ENCODE measurements at places on chromosomes 2 and 18. TPM values are rescaled to one million over a fixed set of nuclear protein-coding genes. Genes with fewer than 3 reads are reported as not detected.
A peak's percentile ranks its signal among the peaks of the same experiment; 100 is the strongest.

The LIPG gene
- total RNA-seq, result not detected

GRCh38 chr2:231662028-231662810, 46.1 kb upstream of the PTMA start:
- DNase-seq, result peak; percentile 97

DNA sequence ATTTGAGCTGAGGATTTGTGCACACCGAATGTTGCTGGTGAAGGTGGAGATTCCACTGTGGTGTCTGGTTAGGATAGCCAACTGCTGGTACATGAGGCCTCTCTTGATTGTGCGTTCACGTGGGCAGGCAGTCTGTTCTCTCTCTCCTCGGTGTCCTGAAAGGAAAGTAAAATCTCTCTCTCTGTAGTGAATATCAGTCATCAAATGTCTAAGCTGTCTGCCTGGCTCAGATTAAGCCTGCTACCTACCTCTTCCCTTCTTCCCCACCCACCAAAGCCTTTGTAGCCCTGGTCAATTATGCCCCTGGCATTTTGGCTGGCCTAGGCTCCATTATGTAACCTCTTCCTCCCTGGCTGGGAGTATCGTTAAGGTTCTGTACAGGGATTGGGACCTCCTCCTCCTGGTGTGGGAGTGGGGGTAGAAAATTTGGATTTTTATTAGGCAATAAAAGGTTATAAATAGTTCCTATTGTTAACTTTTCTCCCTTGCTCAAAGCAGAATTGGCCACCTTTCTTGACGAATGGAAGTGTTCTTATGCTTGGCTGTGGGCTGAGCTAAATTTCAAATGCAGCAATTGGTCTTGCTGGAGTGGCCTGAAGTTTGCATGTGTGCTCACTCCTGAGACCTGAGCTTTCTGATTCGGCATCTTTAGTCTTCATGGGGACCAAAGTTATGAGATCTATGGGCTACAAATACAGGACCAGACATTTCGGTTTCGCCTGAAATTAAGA, 148.8 kb downstream of the WDSUB1 start:
- no peak for DNase-seq

DNA sequence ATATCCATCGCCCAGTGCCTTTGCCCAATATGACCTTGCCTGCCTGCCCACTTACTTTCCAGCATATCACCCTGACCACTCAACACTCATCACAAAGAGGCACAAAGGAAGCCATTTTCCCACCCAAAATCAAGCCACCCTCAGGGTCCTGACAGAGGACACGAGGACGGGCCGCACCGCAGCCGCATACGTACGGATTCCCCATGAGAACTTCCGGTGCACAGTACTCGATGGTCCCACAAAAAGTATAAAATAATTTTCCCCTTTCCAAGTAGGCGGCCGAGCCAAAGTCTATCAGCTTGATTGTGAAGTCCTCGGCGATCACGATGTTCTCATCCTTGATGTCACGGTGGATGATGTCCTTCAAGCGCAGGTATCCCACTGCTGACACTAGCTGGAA, 10.0 kb upstream of the MTERF4 start:
- no peak for DNase-seq

GRCh38 chr2:4908461-4908860, 783.7 kb upstream of the SOX11 start:
- no peak for DNase-seq

DNA sequence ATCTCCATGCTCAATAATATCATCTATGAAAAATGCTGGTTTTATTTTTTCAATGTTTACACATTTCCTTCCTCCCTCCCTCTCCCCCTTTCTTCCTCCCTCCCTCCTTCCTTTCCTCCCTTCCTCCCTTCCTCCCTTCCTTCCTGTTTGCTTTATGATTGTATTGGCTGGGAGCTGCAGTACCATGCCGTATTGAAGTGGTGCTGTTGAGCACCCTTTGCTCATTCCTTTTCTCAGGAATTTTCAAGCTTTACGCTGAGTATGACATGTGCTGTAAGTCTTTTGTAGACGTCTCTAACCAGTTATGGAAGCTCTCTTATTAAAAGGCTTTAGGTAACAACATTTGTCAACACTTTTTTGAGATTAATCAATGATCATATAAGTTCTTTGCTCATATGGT, 100.4 kb downstream of the SNTG2 start:
- DNase-seq, result no peak

GRCh38 chr2:205975082-205975949, 110.7 kb downstream of the INO80D start:
- no peak for DNase-seq
